ENCODE measurements at places on chromosomes 11 and 22.

DNA sequence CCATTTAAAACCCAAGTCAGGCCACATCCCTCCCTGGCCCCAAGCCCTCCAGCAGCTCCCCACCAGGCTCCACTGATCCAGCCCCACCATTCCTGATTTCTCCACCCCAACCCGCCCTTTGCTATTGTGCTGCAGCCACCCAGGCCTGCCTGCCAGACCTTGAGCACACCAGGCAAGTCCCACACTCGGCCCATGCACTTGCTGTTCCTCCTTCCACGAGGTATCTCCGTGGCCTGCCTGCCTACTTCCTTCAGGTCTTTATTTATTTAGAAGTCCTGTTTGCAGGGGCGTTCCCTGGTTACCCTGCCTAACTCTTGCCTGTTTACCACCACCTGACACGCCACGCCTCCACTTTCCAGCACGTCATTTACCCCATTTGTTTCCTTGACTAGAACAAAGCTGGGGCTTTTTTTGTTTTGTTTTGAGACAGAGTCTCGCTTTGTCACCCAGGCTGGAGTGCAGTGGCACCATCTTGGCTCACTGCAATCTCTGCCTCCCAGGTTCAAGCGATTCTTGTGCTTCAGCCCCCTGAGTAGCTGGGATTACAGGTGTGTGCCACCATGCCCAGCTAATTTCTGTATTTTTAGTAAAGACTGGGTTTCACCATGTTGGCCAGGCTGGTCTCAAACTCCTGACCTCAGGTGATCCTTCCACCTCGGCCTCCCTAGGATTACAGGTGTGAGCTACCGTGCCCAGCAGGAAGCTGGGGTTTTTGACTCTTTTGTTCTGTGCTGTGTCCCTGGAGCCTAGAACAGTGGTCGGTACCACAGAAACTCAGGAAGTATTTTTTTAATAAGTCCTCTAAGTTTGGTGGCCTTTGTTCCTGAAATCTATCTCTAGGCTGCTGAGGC, 6.7 kb downstream of the CENPM start:
- DNase-seq, result peak; percentile 51

- no peak for DNase-seq
These were observed 56.0 kb downstream of the COPB1 start for GRCh38 chr11:14443638-14444037.

GRCh38 chr22:39932918-39933649, 27.1 kb upstream of the TMA7B start:
- peak; percentile 85 for DNase-seq

- no peak for DNase-seq
These were observed 107.2 kb downstream of the SCN3B start for GRCh38 chr11:123547180-123547579.

DNA sequence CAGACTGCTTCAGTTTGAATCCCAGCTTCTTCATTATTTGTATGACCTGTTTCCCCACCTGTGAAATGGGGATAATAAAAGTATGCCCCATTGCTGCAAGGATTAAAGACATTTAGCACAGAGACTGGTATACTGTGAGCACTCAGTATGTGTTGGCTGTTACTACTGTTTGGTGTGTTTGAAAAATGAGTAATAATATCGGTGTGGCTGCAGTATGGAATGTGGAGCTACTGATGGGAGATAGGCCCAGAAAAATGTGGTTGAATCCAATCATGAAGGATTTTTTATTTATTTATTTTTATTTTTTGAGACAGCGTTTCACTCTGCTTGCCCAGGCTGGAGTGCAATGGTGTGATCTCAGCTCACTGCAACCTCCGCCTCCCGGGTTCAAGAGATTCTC, 9.1 kb upstream of the C1QTNF4 start:
- DNase-seq, result no peak

GRCh38 chr11:47332303-47332711, 20.2 kb downstream of the MYBPC3 start:
- DNase-seq, result no peak

- no peak for DNase-seq
These were observed 259.8 kb upstream of the BLID start for GRCh38 chr11:122375687-122376399.

DNA sequence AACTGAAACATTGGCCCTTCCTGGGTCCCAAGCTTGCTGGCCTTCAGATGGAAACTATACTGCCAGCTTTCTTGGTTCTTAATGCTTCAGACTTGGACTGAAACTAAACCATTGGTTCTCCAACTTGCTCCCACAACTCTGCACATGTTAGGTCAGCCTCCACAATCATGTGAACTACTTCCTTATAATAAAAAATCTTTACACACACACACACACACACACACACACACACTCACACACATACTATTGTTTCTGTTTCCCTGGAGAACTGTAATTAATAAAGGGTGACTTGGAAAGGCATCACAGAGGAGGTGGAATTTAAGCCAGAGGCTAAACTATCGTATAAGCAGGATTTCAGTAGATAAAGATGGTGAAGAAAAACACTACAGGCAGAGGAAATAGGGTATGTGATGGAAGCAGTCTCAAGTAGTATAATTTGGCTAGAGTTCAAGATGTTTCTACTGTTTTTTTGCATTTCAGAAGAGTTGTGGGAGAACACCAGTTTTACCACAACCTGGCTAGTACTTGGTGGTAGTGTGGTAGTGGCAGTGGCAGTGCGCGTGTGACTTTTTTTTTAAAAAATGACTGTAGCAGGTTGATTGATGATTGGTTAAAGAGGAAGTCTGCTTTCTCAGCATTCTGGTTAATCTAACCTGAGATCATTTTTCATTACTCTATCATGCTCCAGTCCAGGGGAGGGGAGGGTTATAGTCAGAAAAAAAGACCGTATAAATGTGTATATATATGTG, 70.1 kb downstream of the PDE3B start:
- peak; percentile 15 for DNase-seq

GRCh38 chr11:125284245-125284850, 119.8 kb downstream of the PKNOX2 start:
- no peak for DNase-seq

GRCh38 chr11:123286761-123287160, 91.7 kb upstream of the CLMP start:
- DNase-seq, result no peak

DNA sequence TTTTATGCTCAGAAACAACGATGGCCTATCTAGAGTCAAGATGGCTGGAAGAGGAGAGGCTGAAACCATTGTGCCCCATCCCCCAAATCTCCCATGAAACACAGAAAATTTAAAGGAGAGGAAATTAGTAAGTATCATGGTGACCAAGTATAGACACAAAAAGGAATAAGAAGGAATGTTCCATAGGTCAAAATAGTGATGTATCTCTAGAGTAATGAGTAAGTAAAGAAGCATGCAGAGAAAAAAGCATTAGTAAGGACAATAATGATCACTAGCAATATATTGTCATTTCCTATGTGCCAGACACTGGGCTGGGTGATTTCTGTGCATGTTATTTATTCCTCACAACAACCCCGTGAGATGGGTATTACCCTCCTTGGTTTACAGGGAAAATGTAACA, 2.6 kb upstream of the SLC22A24 start:
- no peak for DNase-seq

GRCh38 chr11:69054397-69055211, 5.9 kb downstream of the TPCN2 start:
- DNase-seq, result no peak

GRCh38 chr22:27636716-27637508, 164.6 kb downstream of the MN1 start:
- DNase-seq, result no peak

DNA sequence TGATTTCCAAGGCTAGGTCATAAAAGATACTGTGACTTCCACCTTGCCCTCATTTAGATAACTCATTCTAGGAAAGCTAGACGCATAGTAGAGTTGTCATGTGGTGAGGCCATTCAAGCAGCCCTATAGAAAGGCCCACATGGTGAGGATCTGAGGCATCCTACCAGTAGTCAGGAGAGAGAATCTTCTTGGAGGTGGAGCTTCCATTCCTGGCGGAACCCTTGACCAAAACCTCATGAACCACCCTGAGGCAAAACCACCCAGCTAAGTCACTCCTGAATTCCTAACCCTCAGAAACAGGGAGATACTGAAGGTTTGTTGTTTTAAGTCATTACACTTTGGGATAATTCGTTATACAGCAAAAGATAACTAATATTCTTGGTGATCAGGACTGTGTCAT, 2.9 kb upstream of the HDHD5 start:
- DNase-seq, result no peak

GRCh38 chr22:17938484-17938924, 85.9 kb downstream of the MICAL3 start:
- no peak for DNase-seq

DNA sequence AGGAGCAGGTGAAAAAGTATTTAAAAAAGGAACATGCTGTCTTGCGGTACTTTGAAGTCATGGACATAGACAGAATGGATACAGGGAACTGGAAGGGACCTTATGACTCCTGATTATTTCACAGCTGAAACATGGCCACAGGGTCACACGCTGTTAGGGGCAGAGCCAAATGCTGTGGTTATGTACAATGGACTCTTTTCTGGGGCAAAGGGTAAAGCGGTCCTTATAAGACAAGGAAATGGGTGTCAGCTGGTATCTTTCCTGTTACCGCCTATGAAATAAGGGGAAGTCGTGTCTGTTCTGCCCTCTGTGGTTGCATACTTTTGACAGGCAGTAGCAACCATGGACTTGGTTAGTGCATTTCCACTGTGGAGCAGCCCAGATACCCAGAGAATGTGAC, 12.8 kb upstream of the ST14 start:
- DNase-seq, result peak; percentile 77

GRCh38 chr11:94638902-94639373, 71.8 kb downstream of the PIWIL4 start:
- peak; percentile 13 for DNase-seq

GRCh38 chr22:18987765-18988164, 51.7 kb upstream of the PRODH start:
- DNase-seq, result peak; percentile 39

DNA sequence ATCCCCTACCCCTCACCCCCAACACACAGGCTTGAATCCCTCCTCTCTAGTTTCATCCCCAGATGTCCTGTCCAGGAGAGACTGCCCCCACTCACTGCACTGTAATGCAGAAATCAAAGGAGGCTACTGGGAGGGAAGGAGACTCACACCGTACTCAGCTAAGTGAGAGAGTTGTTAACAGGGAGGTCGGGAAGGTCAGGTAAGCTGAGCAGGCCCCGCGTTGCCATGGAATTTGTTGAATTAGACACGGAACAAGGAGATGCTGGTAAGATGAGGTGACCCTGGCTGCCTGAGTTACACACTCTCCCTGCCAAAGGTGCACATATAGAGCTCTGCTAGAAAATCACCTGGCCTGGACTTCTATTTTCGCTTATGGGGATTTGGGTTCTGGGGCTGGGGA, 197.9 kb downstream of the NXPE2 start:
- no peak for DNase-seq

DNA sequence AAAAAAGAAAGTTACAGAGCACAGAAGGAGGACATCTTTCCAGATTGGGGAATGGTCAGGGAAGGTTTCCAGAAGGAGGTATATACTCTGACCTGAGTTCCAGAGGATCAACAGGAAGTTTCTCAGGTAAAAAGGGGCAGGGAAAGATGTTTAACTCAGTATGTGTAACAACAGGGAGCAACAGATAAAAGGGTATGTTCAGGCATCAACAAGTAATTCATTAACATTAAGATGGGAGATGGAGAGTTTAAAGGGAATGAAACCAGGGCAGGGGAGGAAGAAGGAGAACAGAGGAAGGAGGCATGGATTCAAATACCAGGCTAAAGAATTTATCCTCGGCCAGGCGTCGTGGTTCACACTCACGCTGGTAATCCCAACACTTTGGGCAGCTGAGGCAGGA, 2.5 kb upstream of the DENND5A start:
- no peak for DNase-seq

DNA sequence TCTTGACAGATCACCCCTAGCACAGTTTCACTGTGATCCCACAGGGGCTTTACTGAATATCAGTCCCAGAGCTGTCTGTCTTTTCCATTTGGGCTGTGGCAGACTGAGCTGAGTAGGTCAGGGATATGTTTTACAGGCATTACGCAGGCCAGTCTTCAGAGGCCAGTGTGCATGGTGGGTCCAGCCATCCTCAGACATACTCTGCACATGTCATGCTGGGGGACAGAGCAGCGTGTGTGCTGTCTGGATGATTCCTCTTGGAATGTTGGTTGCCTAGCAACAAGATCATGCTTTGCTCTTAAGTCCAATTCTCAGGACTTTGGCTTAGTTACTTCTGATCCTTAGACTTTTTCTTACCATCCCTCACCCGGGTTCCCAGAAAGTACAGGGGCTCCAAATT, 736.5 kb downstream of the DLG2 start:
- DNase-seq, result no peak

- DNase-seq, result no peak
These were observed 34.2 kb upstream of the CSNK2A3 start for GRCh38 chr11:11387207-11387606.

GRCh38 chr11:64361659-64362058, 2.7 kb downstream of the RPS6KA4 start:
- DNase-seq, result no peak

DNA sequence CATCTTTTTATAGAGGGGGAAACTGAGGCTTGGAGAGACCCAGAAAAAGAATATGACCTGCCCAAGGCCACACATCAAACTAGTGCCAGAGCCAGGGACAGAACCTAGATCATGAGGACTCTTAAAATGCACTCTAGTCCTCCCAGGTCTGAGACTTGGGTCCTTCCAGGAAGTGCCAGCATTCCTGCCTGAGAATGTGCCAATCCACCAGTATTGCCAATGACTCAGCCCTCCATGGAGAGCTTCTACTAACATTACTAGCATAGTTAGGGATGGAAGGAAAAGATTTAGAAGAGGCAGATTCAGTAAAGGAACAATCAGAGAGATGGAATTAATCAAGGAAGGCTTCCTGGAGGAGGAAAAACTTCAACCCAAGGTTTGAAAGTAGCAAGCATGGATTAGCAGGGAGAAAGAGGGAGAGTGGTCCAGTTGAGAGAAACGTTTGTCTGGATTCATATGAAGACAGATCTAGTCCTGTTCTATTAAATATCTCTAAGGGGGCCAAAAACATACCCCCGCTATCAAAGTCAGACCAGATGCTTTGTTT, 20.1 kb upstream of the SMIM35 start:
- no peak for DNase-seq

GRCh38 chr11:108639146-108639545, 25.7 kb upstream of the DDX10 start:
- no peak for DNase-seq

GRCh38 chr11:18280438-18281045, 14.5 kb downstream of the SAA1 start:
- no peak for DNase-seq

- peak; percentile 45 for DNase-seq
These were observed 139.6 kb downstream of the TRPC6 start for GRCh38 chr11:101444164-101444563.

- DNase-seq, result no peak
These were observed 27.5 kb downstream of the MAML2 start for GRCh38 chr11:96315476-96315875.

DNA sequence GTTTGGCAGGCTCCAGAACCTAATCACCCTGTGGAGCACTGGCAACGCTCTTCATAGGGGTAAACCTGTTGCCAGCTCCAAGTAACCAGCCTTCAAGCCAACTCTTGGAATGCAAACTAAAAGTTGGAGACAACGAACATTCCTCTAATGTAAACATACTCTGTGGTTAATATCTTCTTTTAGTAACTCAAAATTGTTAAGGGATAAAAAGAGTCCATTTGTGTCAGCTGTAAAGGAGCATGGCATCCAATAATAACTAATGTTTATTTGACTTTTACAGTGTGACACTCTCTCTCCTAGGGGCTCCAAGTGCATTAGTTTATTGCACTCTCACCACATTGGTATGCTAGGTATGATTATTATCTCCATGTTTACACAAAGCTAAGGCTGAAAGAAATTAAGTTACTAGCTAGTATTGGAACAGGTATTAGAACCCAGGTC, 31.0 kb upstream of the AMOTL1 start:
- DNase-seq, result no peak

All from hematopoietic multipotent progenitor cell treated with erythropoietin and hydrocortisone succinate and interleukin-3 and kit ligand, for 6 days (in vitro differentiated cells).